ENCODE measurements at places on chromosomes 6 and 20.

- no peak for DNase-seq
Measured at GRCh38 chr6:88899569-88900316, 63.7 kb downstream of the RNGTT start.

DNA sequence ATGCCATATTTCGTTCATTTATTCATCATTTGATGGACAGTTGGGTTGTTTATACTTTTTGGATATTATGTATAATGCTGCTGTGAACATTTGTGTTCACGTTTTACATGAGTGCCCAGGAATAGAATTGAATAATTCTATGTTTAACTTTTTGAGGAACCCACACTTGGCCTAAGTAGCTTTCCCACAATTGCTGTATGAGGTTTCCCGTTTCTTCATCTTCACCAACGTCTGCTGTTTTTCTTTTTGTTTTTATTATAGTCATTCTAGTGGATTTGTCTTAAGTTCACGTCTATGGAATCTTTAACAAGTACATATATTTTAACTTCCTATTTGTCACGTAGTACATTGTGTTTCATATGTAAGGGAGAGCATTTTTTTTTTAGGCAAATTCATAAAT lies 110.3 kb downstream of the JARID2 start:
- no peak for DNase-seq

GRCh38 chr6:43368259-43369160 lies 937 bp downstream of the ZNF318 start:
- peak; percentile 88 for DNase-seq

DNA sequence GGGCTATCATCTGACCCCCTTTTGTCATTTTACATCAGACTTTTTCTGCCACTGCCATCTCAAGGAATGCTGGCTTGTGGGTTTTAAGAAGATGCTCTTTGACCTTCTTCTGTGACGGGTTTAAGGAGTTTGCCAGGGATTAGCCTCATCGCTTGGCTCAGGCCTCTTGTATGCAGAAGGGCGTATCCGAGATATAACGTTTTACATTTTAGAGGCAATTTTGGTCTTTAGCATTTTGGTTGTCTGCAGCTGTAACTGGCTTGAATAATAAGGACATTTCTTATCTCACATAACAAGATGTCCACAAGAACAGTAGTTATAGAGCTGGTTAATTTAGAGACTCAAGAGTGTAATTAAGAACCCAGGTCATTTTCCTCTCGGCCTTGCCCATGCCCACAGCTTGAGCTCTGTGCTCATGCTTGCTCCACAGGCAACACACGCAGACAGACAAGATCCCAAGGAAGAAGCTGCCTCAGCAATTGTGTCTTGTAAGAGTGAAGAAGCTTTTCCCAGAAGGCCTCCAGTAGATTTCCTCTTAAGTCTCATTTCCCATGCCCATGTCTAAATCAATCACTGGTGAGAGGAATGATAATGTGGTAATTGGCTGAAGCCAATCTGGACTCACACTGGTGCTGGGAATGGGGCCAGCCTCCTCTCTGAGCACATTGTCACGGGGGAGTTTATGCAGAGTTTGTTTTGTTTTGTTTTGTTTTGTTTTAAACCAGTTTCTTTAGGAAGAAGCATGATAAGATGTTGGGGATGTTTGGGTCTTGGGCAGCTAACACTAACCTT lies 36.8 kb downstream of the PTCHD4 start:
- DNase-seq: no peak

DNA sequence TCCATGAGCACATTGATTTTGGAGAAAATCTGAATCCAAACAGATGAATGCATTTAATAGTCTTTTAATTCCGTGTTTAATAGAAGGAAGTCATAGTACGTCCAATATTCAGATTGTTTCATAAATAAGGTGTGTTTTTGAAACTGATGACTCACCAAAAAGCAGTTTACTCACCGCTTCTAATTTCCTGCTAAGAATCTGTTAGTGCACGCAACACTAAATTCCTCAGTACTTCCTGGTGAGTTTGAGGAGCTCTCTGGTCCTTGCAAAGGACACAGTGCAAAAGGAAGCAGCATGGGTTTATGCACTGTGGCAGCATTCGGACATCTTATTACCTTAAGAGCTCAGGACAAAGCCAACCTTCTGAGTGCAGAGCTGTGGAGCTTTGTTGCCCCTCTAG lies 2.3 kb upstream of the ADGRF1 start:
- no peak for DNase-seq

DNA sequence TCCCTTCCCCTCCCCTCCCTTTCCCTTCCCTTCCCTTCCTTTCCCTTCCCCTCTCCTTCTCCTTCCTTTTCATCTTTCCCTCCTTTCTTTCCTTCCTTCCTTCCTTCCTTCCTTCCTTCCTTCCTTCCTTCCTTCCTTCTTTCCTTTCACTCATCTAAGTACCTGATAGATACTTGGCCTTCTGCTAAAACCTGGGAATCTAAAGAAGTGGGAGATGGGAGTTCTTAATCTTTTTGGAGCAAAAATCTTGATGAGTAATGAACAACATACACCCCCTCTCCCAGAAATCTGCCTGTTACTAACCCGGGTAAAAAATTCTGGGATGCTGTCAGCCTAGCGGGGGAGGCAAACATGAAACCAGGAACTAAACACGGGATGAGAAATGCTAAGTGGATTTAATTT lies 100.7 kb downstream of the VEGFA start:
- DNase-seq: no peak

DNA sequence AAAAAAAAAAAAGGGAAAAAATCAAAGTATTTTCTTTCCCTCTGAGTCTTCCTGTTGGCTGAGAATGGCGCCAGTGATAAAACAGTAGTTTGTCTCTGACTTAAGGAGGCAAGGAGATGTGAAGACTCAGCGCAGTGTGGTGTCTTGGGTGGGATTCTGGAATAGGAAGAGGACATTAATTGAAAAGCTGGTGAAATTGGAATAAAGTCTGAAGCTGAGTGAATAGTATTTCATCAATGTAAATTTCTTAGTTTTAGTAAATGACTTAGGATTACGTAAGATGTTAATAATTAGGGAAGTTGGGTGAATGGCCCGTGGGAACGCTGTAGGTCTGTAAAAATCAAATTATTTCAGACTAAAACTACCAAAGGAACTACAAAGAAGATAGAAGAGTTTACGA lies 122.8 kb upstream of the ZNF217 start:
- no peak for DNase-seq

- DNase-seq: no peak
Measured at GRCh38 chr6:11341867-11342266, 109.4 kb upstream of the NEDD9 start.

Data from glutamatergic neuron (in vitro differentiated cells).